KBM-7 (cell line): ENCODE measurements at places on chromosomes 6 and 20.
A peak's percentile ranks its signal among the peaks of the same experiment; 100 is the strongest.

- peak; percentile 39 for DNase-seq
These were observed 481 bp downstream of the SERPINB6 start for GRCh38 chr6:2970753-2971419.

DNA sequence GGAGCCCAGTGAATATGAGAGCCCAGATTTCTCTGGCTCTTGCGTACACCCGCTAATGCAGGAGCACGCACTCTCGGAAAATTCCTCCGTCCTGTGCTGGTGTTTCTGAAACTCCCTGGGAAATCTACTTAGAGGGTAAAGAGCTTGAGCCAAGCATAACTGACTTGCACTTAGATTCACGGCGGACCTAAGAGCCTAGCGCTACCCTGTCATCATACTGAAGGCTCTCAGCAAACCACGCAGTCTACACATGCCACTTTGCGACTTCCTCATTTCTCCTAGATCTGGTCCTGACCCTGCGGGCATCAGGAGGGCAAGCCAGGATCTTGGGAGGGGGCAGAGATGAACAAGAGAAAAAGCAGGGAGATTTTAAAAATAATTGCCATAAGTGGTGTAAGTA is 324.7 kb downstream of the CD83 start:
- peak; percentile 67 for DNase-seq

DNA sequence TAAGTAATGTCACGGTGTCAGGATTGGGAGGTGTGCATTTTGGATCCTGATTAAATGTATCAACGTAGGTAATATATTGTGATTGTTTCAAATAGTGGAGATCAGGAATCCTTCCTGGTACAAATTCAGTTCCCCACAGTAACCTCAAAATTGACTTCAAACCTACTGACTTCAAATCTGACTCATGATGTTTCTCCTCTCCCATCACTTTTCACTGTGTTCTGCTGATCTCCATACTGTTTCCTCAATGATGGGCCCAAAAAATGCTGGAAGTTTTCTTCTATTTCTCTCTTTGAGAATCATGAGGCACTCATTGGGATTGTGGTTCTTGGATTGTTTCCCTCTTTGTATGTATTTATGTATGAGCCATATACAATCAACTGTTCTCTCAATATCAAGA is 35.9 kb downstream of the LAMA2 start:
- DNase-seq: no peak

GRCh38 chr6:79076160-79076559 is 1.9 kb downstream of the PHIP start:
- peak; percentile 28 for DNase-seq

GRCh38 chr6:167660424-167660823 is 166.3 kb upstream of the AFDN start:
- no peak for DNase-seq

- no peak for DNase-seq
These were observed 511 bp upstream of the CLIC1 start for GRCh38 chr6:31736768-31737314.

DNA sequence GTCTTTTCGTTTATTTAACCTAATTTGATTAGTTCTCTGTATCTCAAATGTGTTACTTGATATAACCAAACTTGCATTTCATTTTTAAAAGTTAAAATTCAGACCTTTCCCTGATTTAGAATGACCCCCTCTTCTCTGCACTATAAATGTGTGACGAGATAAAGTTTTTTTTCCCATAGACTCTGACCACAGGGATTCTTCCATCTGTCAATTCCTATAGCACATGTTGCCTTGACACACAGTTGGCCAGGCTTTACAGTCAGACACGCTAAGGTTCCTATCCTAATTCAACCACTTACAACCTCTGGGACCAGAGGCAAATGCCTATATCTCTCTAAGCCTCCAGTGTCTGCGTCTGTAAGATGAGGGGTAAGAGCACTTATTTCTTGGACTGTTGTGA is 40.6 kb downstream of the KCNS1 start:
- DNase-seq: no peak

GRCh38 chr6:73680289-73680918 is 15.6 kb upstream of the CD109 start:
- no peak for DNase-seq

- DNase-seq: no peak
These were observed 2.7 kb downstream of the FOXC1 start for GRCh38 chr6:1612299-1612973.

- DNase-seq: no peak
These were observed 135.9 kb downstream of the AGPAT4 start for GRCh38 chr6:161137839-161138542.

GRCh38 chr6:166312832-166313231 is 4.6 kb upstream of the PRR18 start:
- DNase-seq: no peak

GRCh38 chr6:22940581-22941290 is 371.4 kb downstream of the HDGFL1 start:
- DNase-seq: no peak

DNA sequence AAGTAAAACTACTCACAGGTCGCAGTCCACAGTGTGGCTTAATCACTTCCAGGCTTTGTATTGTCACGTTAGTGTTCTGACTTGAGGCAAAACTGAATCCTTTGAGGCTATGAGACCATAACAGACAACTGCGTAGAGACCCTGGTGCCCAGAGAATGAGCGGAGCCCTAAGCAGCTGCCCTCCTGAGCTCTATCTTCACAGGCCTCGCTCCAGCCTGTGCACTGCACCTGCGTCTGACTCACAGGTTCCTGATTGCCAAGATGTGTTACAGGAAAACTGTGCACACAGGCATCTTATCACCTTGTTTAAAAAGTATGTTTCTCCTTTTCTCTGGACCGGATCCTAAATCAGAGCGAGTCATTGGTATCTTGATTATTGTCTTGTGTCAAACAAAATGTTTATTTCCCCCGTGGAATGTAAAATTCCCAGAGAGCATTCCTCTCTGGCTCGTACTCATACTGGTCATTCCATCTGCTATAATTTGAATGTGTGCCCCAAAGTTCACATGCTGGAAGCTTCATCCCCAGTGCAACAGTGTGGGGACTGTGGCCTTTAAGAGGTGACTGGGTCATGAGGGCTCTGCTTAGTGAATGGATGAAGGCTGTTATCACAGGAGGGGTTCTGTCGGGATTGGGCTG is 25.7 kb downstream of the PRR18 start:
- DNase-seq: no peak

GRCh38 chr6:156559162-156559690 is 218.0 kb upstream of the ARID1B start:
- DNase-seq: no peak

GRCh38 chr6:75213732-75214131 is 7.9 kb upstream of the COL12A1 start:
- no peak for DNase-seq

- DNase-seq: no peak
These were observed 123.4 kb upstream of the SUPT3H start for GRCh38 chr6:45500924-45501816.

GRCh38 chr20:3367089-3367488 is 40.4 kb downstream of the DNAAF9 start:
- DNase-seq: no peak

- peak; percentile 78 for DNase-seq
These were observed 4.3 kb downstream of the REV3L start for GRCh38 chr6:111478749-111479148.

GRCh38 chr6:100078509-100078908 is 84.5 kb upstream of the MCHR2 start:
- peak; percentile 4 for DNase-seq

DNA sequence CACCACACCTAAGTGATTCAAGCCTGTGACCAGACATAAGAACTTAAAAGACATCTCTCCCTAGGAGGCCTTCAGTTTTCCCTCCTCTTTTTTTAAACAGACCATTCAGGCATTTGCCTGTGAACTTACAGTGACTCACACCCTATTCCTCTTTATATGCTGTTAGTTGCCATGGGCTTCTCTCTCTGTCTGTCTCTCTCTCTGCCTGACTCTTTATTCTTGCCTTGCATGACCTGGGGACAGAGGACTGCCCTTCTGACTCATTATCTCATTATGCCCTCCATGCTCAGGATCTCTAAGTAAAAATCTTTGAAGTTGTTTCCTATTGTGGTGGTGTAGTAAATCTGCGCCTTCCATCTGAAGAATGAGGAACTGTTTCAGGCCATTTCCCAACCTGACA is 442.2 kb upstream of the MAN1A1 start:
- DNase-seq: no peak

DNA sequence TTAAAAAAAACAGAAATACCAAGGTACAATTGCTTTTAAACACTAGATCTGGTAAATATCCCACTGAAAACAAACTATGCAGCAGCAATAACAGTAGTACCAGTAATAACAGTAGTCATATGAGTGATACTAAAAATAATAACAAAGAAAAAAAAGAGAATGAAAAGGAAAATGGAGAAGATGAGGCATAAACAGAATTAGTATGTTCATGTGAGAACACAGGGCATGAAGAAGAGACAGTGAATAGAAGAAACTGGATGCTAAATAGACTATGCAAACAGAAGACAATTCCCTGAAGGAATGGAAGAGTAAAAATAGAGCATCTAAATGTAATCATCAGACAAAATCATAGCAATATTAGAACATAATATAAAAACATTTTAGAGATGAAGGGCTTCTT is 121.1 kb downstream of the RNGTT start:
- DNase-seq: no peak

GRCh38 chr6:138692978-138693909 is 80.3 kb upstream of the CCDC28A start:
- peak; percentile 86 for DNase-seq

DNA sequence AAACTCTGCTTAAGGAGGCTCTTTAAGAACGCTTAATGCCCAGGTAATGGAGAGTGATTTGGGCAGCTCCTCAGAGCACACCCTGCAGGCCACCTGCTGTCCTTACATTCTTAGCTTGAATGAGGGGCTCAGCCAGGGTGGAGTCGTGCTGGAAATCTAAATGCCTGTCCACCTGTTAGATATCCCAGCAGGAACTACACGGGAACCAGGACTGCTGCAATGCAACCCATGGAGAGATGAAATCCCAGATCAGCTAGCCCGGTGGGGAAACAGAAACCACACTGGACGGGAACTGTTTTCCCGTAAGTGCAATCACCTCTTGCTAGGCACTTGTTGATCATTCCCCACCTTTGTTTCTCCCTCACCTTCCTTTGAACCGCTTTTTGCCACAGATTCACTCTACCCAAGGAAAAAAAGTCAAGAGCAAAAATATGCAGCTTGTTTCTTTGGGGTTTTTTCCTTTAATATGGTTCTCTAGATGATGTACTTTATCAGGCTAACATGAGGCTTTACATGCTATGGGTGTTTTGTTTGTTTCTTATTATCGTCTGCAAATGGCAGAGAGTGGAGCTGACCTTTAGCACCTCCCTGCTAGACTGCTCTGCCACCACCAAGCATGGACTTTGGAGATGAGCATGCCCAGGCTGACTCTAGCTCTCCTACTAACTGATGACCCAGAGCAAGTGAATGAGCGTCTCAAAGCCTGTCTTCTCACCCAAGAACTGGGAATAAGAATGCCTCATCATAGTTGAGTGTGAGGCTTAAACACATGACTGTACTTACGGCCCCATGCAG is 125.9 kb upstream of the TNFAIP3 start:
- no peak for DNase-seq

DNA sequence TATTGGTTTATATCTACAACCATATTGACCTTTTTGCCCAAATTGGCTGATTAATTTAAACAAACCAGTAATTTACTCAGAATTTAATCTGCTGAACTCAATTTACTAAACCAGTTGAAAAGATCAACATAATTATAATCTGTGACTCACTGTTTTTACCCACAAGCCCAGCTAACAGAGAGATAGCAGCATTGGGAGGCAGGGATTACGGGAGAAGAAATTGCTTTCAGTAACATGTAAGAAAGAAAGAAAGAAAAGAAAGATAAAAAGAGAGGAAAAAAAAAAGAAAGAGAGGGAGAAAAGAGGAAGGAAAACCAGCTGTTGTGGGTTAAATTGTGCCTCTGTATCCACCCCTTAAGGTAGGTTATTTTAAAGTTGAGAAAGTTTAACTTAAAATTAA is 13.3 kb upstream of the RHAG start:
- DNase-seq: peak; percentile 16

GRCh38 chr6:21710908-21711627 is 117.5 kb downstream of the SOX4 start:
- DNase-seq: no peak

GRCh38 chr6:157755746-157756411 is 67.2 kb upstream of the SNX9 start:
- DNase-seq: no peak

DNA sequence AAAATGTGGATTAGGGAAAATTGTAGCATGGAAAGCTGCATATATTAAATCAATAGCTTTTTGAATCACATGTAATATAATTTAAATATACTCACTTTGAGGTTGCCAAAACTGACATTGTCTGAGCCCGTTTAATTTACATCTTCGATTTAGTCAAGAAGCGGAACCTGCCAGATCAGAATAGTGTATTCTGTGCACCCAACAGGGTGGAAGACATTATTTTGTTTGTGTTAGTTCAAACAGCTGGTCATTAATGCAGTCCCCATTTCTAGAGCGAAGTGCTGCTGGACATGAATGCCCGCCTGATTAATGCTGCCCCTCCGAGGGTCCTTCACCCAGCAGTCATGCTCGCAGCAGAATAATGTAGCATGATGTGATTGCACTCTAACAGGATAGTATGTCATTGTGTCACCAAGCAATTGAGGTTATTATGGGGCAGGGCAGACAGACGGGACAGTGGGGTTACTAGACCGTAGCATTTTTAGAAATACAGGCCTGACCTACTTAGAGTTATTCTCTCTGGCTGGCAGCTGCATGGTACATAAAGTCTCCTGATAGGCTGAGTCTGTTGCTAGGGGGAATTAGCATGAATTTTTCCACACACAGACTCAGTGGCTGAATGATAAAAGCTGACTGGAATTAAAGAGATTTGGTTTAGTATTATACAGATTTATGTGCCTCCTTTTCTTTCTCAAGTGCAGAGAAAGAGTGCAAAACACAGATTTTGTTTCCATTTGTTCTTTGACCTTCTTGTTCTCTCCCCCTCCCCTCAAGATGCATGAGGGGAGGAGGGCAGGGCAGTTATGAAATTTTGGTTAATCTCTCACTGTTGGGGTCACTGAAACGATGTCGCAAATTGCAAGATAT is 147.1 kb downstream of the PRL start:
- no peak for DNase-seq

DNA sequence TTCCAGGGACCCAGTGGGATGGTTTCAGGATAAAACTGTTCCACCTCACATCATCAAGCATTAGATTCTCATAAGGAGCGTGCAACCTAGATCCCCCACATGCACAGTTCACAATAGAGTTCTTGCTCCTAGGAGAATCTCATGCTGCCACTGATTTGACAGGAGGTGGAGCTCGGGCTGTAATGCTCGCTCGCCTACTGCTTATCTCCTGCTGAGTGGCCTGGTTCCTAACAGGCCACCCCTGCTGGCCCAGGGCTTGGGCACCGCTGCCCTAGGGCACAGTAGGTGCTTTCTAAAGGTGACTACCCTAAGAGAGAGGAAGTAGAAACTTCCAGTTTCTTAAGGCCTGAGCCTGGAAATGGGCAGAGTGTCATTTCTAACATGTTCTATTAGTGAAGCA is 656.9 kb downstream of the PRKN start:
- no peak for DNase-seq

GRCh38 chr20:9093218-9093957 is 24.5 kb downstream of the PLCB4 start:
- no peak for DNase-seq
